ENCODE measurements at places on chromosomes 11 and 22. TPM values are rescaled to one million over a fixed set of nuclear protein-coding genes. Genes with fewer than 3 reads are reported as not detected.

DNA sequence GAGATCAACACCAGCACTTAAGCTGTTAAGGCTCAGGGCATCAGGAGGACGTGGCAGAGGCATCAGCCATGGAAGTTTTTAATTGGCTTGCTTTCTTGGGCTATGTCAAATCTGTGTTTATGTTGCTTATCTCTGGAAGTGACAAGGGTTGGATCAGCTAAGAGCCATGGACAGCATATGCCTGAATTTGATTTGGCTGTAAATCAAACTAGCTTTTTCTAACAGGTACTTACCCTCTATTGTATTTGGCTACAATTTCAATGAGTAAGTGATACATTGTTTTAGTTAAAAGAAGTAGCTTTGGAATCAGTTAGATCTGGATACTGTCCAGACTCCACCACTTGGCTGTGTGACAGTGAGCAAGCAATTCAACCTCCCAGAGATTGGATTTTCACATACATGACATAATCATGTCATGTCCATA lies 936.6 kb downstream of the OPCML start:
- peaks cover 4% of the 10 kb centered on the region for H3K4me1 ChIP-seq
- H3K27ac ChIP-seq: no peak overlapping the region
- H3K4me3 ChIP-seq: no peak overlapping the region
- no peaks in the 10 kb centered on the region for H3K36me3 ChIP-seq
- DNase-seq: peak; percentile 73
- H3K27me3 ChIP-seq: no peaks in the 10 kb centered on the region

DNA sequence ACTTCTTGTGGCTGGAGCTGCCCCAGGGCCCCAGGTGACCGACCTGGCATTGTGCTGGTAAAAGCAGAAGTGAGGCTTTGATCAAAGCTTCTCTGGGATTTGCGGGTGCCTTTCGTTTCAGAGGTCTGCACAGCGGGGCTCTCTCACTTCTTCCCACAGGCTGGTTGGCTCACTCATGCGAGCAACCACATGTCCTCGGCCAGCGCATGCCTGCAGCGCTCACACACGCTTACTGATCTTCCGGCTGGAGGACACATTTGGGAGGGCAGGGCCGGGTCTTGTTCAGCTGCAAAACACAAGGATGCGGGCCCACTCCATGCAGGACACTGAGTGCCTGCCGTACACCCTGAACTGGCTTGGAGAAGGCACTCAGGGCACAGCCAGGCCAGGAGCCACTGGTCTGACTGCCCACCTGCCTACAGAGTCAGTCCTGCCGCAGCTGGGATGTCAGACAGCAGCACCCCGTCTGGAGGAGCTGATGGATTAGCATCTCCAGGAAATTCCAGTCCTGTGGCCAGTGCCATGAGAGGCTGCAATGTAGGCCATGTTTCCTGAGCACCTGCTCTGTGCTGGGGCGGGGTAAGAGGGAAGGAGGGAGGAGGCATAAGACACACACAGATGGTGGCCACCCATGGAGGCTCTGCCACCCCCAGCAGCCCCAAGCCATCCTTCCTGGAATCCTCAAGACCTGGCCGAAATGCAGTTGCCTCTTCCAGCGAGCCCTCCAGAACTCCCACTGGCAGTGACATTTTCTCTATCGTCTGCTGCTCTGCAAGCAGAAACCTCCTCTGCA lies 1383.2 kb downstream of the BRD1 start:
- H3K36me3 ChIP-seq: no peaks in the 10 kb centered on the region
- H3K4me3 ChIP-seq: no peak overlapping the region
- H3K27me3 ChIP-seq: no peaks in the 10 kb centered on the region
- DNase-seq: peak; percentile 14
- peaks cover 25% of the 10 kb centered on the region for H3K4me1 ChIP-seq

GRCh38 chr22:22430111-22430820 lies 78.3 kb downstream of the ZNF280B start:
- no peak overlapping the region for H3K27ac ChIP-seq
- no peaks in the 10 kb centered on the region for H3K4me1 ChIP-seq
- H3K4me3 ChIP-seq: no peak overlapping the region
- no peaks in the 10 kb centered on the region for H3K36me3 ChIP-seq

DNA sequence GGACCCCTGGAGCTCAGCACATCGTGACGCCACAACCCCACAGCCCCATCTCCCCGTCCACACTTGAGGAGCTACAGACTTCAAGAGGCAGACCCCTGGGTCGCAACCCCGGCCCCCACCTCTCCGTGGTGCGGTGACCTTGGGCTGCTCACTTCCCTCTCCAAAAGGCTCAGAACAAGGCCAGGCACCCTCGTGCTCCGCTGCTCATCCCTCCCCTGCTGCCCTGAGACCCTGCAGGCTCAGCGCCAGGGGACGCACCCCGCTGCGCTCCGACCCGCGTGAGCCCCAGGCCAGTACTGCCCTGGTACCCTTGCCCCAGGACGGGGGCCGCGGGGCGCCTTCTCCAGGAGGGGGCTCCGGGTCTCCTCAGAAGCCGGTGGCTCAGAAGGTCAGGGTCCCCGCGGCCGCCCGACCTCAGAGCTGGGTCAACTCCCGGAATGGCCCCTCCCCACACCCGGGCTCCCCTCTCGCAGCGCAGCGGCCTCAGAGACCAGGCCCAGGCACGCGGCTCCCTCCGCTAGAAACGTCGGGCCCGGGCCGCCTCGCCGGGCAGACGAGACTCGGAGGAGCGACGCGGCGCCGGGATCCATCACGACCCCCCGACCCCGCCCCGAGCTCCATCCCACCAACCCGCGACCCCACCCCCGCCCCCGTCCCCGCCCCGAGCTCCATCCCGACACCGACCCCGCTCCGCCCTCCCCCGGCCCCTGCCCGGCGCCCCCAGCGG lies 563 bp downstream of the GATD1 start:
- H3K4me1 ChIP-seq: peaks cover 27% of the 10 kb centered on the region
- peak overlapping the region; percentile 80 for H3K27ac ChIP-seq
- no peak for DNase-seq
- no peaks in the 10 kb centered on the region for H3K27me3 ChIP-seq
- no peaks in the 10 kb centered on the region for H3K36me3 ChIP-seq
- peak overlapping the region; percentile 83 for H3K4me3 ChIP-seq

DNA sequence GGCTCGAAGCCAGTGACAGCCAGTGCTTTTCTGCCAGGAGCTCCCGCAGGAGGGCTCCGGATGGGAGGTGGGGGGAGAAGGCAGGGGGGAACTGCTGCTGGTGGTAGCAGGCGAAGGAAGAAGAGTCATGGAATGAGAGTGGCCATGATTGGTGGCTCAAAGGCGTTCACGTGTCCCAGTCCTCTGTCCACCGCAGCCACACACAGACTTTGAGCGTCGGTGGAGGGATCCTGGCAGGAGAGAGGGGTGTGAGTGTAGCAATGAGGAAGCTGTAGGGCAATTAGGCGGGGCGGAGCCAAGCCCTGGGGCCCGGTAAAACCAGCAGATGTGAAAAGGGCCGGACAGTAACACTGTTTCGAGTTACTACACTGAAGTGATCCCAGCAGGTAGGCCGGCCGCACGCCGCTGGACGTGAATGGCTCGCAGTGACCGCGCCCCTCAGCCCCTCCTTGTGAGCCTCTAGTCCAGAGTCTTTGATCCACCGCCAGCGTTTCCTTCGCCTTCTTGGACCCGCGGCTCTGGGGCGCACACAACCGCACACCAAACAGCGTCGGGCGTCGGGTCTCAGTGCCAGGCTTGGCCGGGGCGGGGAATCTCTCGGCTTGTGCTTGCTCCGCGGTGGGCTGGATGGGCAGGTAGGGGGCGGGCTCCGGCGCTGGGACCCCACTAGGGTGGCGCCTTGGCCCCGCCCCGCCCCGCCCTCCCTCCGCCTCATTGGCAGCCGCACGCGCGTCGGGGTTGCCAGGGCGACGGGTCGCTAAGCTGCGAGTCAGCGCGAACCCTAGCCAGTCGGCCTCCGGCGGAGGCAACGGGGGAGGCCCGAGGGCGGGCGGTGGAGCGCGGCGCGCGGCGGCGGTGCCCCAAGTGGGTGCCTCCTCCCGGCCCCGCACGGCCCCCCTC lies at the start of gene LRRC10B:
LRRC10B (plus strand) TSS at position 788 of the 900 bp plus-strand sequence. CDS start 250 bp downstream, outside the sequence.
- H3K27ac ChIP-seq: no peak within 1 kb of the TSS
- peak within 1 kb of the TSS; percentile 33 for H3K4me3 ChIP-seq
- peaks cover 46% of the 10 kb centered on the region for H3K27me3 ChIP-seq
- no peaks in the 10 kb centered on the region for H3K36me3 ChIP-seq
- no peak for DNase-seq

- DNase-seq: peak; percentile 55
- peaks cover 28% of the 10 kb centered on the region for H3K4me1 ChIP-seq
- H3K36me3 ChIP-seq: no peaks in the 10 kb centered on the region
- no peaks in the 10 kb centered on the region for H3K27me3 ChIP-seq
- H3K4me3 ChIP-seq: no peak overlapping the region
- H3K27ac ChIP-seq: no peak overlapping the region
Measured at GRCh38 chr11:123549926-123550917, 104.2 kb downstream of the SCN3B start.

DNA sequence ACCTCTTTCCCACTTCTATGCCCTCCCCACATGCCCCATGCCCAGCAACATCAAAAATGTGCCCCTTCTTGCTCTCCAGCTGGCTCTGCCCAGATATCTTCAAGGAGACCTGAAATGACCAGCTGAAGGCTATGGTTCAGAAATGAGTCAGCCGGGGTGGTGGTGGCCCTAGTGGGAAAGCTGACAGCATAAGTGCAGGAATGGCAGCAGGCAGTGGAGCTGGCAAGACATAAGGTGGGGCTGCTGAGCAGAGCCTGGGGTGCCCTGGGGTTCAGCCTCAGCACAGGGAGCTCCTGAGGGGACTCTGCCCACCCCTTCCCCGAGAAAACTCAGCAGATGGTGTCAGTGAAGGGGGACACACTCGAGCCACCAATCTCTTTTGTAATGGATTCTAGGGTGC lies 593.4 kb downstream of the BUD13 start:
- no peak overlapping the region for H3K4me3 ChIP-seq
- H3K27ac ChIP-seq: no peak overlapping the region
- H3K4me1 ChIP-seq: no peaks in the 10 kb centered on the region

DNA sequence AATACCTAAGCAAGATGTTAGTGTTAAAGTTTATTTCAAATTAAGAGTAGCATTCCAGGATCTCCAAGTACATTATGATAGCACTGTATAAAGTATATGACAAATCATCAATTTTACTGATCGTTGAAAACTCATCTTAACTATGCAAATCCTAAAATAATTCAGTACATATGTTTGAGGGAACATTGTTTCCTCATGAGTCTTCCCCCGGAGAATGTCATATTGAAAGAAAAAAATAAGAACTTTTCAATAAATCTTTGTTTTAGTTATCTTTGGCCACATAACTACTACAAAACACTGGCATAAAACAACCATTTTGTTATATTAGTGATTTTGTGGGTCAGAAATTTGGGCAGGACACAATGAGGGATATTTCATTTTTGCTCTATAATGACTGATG lies 135.4 kb downstream of the METTL15 start:
- H3K4me1 ChIP-seq: no peaks in the 10 kb centered on the region
- no peak overlapping the region for H3K4me3 ChIP-seq

DNA sequence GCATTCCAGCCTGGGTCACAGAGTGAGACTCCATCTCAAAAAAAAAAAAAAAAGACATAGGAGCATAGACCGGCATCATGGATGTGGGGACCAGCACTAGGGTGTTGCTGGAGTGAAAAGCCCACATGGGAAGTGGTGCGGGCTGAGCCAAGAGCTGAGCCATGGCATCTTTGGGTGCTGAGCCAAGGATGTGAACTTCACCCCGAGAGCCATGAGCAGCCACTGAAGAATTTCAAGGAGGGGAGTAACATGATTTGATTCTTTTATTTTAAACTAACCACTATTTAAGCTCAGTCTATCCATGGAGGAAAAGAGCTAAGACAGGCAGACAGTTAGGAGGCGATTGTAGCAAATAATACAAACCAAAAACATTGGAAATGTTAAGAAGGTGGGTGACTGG lies 57.4 kb downstream of the AHNAK start:
- no peak overlapping the region for H3K4me3 ChIP-seq
- peak; percentile 49 for DNase-seq
- no peaks in the 10 kb centered on the region for H3K36me3 ChIP-seq
- no peak overlapping the region for H3K27ac ChIP-seq
- peaks cover 3% of the 10 kb centered on the region for H3K4me1 ChIP-seq

DEFB131B gene
- not detected for total RNA-seq

RASGRP2 gene
- total RNA-seq: 3.9 TPM

B4GALNT4 gene
- 64.6 TPM for total RNA-seq

NNMT gene
- 394 TPM for total RNA-seq

USH1C gene
- total RNA-seq: not detected
